ENCODE measurements at places on chromosomes 6 and 20.

GRCh38 chr6:26545627-26546026 is 7.5 kb downstream of the HMGN4 start:
- no peak for DNase-seq

GRCh38 chr6:29131691-29132090 is 23.8 kb downstream of the OR2J3 start:
- no peak for DNase-seq

DNA sequence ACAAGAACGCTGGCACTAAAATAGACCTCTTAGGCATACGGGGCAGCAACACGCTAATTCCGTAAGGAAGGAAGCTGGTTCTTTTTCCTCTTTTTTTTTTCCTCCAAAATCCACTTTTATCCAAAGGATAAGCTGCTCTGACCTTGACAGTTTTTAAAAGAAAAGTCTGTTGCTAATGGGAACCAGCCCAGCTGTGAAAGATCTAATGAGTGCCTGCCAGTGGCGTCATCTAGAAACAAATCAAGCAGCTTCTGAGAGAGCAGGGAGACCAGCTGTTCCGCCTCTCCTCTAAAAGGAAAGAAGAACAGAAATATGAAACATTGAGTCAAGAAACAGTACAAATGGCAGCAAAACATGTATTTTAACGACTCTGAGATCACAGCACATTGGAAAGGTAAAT is 78.6 kb downstream of the FAXC start:
- no peak for DNase-seq

GRCh38 chr6:44925100-44925739 is 402.9 kb upstream of the RUNX2 start:
- DNase-seq = no peak

DNA sequence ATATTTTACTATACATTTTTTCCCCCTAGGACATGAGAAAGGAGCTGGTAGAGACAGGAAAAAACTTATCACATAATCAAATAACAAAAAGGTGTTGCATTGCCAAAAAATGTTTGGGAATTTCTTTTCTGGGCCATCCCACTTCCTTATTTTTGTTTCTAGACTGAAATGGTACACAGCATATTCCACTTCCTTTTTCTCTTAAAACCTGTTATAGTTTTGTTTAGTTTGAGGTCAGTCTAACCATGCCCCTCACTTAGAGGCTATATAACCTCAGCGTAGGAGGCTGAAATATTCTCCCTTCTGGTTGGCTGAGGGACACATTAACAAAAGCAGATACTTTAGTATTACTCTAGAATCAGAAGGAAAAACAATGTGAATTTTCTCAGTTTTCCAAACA is 323.9 kb downstream of the GJA1 start:
- DNase-seq = no peak

DNA sequence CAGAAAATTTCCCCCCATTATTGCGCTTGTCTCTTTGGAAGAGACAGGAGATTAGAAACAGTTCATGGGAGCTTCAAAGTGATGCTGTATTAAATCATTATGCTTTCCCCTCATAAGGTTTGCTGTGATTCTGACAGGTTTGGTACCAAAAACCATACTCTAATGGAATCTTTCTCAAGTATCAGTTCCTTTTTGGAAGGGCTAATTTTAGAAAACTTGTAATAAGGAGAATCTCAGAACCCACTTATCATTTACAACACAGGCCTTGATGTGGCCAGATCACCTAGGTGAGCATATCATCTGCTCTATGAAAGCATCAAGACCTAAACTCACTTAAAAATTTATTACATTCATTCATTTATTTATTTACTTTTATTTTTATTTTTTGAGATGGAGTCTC is 51.2 kb downstream of the TP53INP2 start:
- no peak for DNase-seq

DNA sequence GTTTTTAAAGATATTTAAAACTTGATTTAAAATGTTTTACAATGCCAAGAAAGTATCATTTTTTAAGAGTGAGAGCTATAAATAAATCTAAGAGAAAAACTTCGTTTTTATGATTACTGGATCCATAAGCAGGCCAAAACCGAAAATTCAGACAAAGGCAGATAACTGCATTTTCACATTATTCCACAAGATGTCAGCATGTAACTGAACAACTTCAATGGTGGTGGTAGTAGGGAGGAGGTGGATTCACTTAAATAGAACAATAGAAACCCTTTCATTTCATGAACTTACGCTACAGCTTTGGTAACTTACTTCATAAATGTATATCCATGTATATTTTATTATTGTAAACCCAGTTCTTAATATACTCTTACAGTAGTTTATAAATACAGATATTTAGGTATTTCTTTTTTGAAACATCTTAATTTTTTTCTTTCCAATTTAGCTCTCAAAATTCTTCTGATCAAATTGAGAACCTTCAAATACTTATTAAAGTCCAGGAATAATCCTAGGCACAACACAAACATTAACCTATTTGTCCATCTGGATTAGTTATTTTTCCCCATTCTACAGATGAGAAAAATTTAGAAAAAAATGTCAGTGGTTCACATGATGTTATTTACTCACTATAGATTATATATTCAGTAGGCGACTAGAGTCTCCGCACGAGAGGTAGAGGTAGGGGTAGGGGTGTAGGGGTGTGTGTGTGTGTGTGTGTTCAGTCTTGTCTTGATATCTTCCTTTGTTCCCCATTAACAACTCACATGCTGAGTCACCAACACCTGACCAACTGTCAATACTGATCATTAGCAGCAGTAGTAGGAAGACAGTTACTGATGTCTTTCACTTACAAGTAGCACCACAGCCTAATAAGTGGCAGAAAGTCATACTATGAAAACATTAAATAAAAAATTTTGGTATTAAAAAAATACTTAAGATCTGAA is 111.5 kb downstream of the ARHGAP18 start:
- peak; percentile 77 for DNase-seq

DNA sequence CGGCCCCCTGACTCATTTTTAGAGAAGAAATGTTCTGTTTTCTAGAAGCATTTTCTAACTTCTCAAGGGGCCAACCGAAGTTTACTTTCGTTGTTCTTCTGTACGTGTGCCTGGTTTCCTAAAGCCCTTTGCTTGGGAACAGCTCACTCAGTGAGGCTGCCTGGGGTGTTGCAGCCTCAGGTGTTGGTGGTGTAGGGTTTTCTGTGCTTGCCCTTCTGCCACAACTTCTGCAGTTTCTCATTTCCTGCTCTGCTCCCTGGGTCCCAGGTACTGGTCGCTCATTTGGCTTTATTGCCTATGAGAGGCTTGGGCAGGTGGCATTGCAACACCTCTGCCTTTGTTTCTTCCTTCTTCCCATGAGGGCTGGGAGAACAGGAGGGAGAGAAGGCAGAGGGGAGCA is 278.3 kb downstream of the SOX4 start:
- no peak for DNase-seq

GRCh38 chr20:4569092-4569491 is 152.6 kb upstream of the PRND start:
- DNase-seq = no peak

- peak; percentile 26 for DNase-seq
Observed at GRCh38 chr6:117496383-117496990, 14.0 kb downstream of the DCBLD1 start.

DNA sequence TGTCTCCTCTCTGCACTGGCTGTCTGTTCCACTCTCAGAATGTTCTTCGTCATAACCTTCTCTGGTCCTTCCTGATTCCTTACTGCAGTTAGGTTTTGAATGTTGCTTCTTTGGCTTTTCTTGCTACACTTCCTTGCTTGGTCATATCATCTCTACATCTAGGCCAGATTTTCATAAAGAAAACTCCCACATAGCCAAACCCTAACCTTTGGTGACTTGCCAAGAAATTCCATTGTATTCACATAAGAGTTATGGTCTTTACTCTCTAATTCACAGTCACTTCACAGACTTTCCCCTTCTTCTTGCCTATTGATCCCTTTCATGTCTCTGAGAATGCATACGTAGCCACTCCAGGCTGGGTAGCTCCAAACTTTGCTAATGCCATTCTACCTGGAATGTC is 41.9 kb upstream of the SIM1 start:
- no peak for DNase-seq
